ENCODE measurements at places on chromosomes 7 and 10.

GRCh38 chr10:2251631-2252030 lies 514.3 kb upstream of the ADARB2 start:
- DNase-seq, result no peak
- no peak overlapping the region for H3K4me3 ChIP-seq
- no peaks in the 10 kb centered on the region for H3K27me3 ChIP-seq
- H3K27ac ChIP-seq, result no peak overlapping the region
- H3K36me3 ChIP-seq, result no peaks in the 10 kb centered on the region

- no peak for DNase-seq
- no peaks in the 10 kb centered on the region for H3K27me3 ChIP-seq
These were observed 43.8 kb downstream of the ARL4A start for GRCh38 chr7:12731214-12731656.

DNA sequence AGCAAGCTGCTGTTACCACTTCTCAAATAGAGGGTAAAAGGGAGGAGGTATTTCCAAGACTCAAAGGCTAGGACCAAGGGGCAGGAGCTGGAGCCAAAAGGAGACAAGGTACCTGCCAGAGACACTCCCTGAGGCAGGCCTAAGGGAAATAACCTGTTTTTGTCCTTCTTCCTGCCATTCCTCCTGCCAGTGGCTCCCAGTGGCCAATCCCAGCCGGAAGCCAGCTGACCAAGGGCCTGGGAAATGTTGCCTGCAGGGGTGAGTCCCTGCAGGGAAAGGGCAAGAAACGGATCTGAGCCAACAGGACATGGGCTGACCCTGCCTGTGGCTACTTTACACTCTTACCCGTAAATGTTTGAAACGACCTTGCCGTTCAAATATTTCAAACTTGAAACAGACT lies 3.5 kb downstream of the CYTH3 start:
- no peak for DNase-seq
- no peaks in the 10 kb centered on the region for H3K27me3 ChIP-seq
- peaks cover 15% of the 10 kb centered on the region for H3K4me1 ChIP-seq
- no peaks in the 10 kb centered on the region for H3K36me3 ChIP-seq
- H3K4me3 ChIP-seq, result no peak overlapping the region

GRCh38 chr7:101599787-101600186 lies 29.3 kb downstream of the MYL10 start:
- no peak overlapping the region for H3K4me3 ChIP-seq
- no peak overlapping the region for H3K27ac ChIP-seq
- H3K4me1 ChIP-seq, result no peaks in the 10 kb centered on the region
- no peak for DNase-seq
- H3K36me3 ChIP-seq, result no peaks in the 10 kb centered on the region
- H3K27me3 ChIP-seq, result no peaks in the 10 kb centered on the region

DNA sequence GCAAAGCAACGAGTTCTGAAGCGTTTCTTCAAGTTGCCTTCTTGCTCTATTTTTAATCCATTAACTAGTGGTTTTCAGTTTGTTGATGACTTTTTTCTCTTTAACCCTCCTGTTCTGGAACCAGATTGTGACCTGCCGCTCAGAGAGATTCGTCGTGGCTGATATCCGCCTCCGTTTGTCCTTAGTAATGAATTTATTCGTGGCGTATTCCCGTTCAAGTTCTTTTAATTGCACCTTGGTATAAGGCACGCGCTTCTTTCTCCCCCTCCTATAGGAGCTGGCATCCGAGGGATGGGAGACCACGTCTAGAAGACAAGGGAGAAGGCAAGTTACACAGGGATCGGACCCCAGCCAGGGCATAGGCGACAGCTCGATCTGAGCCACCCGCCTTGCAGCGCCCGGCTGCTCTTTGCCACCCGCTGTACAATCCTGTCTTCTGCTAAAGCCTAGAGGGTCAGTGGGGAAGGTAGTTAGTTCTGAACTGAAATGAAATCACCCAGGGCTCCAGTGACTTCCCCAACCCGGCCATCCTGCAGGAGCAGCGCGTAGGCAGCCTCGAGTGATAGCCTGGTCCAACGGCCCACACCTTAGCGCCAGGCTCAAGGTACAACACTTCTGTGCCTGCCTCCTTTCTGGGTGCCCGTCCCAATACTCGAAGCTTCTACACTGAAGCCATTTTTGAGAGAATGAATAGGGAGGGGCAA lies 1.6 kb downstream of the HOXA13 start:
- H3K36me3 ChIP-seq, result no peaks in the 10 kb centered on the region
- peaks cover 27% of the 10 kb centered on the region for H3K4me1 ChIP-seq
- DNase-seq, result no peak
- H3K27ac ChIP-seq, result no peak overlapping the region

Measured in CD8-positive, alpha-beta memory T cell (primary cell).